Thyroid gland (tissue), 4 donors: ENCODE measurements at places on chromosomes 6 and 20.

DNA sequence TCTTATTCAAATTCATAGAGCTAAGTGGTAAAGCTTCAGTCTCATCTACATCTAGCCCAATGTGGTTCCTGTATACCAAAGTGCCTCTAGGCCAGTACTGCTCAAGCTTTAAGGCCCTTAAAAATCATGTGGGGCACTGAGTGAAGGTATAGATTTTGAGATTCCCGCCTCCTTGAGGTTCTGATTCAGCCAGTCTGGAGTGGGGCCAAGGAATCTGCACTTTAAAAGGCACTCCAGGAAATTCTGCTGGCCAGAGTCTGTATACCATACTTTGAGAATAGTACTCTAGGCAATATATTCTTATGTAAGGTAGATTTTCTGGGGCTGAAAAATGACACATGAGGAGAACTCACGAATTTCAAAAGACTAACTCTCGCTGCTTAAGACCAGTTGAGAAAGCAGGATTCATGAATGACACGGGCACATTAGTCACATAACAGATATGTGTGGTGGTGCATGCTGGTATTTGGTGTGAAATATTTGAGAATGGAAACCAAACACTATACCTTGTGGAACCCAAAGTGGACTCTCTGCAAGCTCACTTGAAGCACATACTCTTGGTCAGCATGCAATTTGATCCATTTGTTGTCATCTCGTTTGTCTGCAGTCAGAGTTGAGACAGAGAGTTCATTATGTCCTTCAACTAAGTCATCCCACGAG is 47.6 kb upstream of the SIM1 start:
- DNase-seq = no peak

DNA sequence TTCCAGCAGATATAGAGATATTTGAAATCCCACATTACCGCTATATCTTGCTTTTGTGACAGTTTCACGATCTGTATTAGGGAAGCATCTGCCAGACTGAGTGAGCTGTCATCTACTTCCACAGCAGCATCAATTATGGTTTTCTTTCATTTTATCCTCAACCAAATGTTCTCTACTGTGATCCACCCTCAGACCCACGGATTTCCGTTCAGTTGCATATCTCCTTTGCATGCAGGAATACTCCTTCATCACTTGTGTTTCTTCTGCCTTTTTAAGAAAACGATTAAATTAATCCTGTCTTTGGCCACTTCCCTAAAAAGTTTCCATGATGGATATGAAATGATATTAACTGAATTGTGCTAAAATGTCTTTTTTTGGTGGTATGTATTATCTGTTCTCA is 262.1 kb upstream of the ADGRB3 start:
- DNase-seq = no peak

DNA sequence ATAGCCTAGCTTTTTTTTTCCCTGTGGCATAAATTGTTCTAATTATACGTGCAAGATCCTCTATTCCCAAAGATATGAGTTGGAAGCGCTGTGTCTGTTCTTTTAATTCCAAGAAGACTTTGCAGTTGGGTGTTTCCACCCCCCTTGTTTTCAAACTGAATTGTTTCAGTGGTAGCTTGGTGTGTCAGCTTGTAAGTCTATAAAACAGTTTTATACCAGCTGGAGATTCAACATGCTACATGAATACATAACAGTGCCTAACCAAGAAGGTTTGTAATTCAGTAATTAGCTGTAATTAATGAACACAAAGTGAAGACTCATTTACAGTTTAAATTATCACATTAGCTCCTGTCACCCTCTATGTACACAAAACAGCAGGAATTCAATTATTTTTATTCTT is 154.0 kb downstream of the ZNF217 start:
- no peak for DNase-seq

DNA sequence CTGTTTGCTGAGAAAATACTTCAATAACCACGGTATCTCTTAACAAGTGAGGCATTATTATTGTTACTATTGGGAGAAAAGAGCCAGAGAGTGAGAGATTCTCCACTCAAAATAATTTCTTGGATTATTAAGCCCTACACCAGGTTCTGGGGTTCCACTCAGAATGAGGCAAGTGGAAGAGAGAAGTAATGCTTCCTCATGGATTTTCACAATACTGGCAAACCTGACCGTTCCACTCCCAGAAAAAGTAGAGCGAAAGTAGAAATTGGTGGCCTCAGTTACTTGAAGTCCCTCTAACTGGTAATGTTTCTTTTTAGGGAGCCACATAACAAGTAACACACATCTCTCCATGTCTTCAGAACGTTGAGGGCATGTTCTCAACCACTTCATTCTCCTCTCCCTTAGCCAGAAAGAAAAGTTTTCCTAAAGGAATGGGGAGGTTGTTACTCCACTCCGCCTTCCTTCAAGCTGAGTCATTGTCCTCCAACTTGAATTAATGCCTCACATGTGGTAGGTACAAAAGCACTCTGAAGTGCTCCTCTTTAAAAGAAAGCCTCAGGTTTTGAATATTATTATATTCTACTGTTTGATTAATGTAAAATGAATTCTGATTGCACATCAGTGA is 1.9 kb downstream of the BAG2 start:
- DNase-seq = no peak

DNA sequence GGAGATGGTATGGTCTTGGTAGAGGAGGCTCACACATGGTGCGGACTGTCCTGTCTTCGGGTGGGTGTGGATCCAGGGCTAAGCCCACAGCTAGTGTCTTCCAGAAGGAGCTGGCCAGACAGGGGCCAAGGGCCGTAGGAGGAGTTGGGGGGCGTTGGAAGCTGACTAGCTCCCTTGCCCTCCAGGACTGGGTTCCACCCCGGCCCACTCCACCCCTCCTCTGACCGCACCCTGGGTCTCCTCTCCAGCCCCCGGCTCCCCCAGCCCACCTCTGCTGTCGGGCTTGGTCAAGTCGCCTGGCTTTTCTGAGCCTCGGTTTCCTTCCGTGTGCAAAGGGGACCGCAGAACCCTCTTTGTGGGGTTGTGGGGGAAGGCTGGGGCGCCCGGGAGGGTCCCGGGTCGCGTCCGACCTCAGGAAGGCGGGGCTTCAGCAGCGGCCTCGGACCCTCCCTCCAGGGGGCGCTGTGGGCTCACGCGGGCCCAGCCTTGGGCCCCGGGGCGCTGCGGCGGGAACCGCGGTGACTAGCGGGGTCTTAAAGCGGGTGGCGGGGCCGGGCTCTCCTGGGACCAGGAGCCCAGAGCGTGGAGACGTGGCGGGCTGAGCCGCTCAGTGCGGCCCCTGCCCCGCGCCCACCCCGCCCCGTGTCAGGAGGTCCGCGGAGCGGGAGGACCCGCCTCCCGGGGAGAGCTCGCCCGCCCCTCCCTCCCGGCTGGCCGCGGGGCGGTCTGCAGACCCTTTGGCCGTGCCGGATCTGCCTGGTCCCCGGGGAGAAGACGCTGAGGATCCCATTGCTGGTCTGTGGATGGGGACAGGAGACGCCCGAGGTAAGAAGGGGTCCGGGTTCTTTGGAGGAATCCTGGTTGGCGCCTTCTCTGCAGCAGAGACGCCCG is 5.4 kb downstream of the NPBWR2 start:
- DNase-seq = peak; percentile 25

GRCh38 chr20:35772563-35773058 is 796 bp downstream of the PHF20 start:
- no peak for DNase-seq

GRCh38 chr6:158460602-158461169 is 99.2 kb upstream of the TMEM181 start:
- no peak for DNase-seq

GRCh38 chr6:73152966-73153757 is 72.1 kb downstream of the KHDC1L start:
- no peak for DNase-seq

GRCh38 chr6:107763946-107764345 is 60.2 kb downstream of the SCML4 start:
- no peak for DNase-seq

DNA sequence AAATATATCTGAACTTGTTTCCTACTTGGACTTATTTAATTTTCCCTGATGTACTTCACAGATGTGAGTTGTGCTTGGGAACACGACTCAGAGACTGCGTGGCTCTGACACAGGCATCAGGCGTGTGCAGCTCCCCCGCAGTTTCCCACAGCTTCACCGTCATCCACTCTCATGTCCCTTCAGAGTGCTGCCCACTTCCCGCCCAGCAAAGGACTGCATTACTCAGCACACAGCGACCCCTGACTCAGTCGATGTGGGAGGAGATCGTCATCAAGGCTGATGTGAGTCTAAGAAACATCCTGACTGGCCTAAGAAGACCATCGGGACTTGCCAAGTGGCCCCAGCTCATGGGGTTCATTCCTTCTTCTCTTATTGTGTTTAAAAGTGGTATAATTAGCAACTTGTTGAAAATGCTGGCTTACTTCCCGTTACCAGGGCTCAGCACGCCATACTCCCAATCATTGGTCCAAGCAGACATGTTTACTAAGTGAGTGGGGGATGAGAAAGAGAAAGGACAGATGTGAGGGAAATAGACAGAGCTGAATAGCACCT is 539.4 kb upstream of the JARID2 start:
- DNase-seq = no peak

DNA sequence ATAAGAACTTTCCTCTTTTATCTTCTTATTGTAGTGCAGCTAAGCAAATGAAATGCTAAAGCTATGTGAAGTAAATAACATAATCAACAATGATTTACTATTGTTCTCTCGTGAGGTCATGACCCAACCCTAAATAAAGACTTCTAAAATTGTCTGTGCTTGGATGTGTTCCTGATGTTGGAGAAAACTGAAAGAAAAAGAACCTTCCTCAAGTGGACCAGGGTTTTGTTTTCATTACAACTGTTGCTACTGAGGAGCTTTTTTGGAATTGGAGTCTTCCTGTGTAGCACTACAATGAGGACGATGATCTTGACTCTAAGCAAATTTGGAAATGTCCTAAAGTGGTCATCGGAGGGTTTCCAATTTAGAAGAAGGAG is 59.7 kb upstream of the SUPT3H start:
- no peak for DNase-seq

DNA sequence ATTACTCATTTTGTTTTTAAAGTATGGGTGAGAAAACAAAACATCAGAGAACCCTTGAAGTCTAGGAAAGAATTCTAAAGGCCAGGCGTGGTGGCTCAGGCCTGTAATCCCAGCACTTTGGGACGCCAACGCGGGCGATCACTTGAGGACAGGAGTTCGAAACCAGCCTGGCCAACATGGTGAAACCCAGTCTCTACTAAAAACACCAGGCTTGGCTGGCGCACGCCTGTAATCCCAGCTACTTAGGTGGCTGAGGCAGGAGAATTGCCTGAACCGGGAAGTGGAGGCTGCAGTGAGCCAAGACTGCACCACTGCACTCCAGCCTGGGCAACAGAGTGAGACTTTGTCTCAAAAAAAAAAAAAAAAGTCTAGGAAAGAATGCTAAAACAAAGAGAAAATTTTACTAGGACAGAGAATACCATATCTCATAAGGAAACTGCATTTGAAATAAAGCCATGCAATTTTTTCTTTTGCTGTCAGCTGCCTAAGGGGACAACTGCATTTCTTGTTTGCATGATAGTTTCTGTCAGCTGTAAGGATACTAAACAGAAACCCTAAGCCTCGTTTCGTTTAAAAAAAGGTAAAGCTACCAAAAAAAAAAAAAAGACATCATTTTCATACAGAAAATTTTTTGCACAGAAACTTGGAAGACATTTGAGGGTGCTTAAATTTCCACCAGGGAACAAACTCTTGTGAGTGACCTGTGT is 32.1 kb downstream of the SMLR1 start:
- DNase-seq = no peak

GRCh38 chr6:89117211-89118108 is at the start of gene SRSF12:
SRSF12 (minus strand) TSS chr6:89118071; CDS start chr6:89117887, 184 bp downstream.
- peak; percentile 42 for DNase-seq

DNA sequence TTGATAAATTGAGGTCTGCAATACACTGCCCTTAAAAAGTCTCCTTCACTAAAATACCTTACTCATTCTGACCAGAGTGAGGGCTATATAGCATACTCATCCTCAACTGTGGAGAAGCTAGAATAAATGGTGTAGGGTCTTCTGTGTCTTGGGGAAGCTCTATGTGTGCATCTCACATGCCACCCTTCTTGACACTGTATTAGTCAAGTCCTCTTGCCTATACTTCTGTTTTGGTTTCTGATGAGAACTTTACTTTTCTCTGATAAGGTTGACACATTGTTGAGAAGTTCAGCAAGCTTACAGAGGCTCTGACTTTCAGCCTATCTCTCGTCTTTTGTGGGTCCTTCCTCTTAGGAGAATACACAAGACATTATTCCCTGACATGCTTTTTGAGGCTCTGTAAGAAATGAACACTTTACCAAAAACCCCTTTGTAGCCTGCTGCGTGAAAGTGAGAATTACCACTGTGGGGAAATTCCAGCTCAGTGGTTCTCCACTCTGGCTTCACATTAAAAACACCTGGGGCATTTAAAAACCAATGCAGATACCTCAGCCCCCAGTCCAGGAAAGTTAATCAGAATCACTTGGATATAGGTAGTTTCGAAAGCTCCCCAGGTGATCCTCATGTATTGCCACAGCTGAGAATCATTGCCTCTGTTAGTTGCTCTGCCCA is 372.1 kb upstream of the HS3ST5 start:
- DNase-seq = no peak

- DNase-seq = no peak
Measured at GRCh38 chr6:90088009-90088408, 193.7 kb downstream of the GJA10 start.

DNA sequence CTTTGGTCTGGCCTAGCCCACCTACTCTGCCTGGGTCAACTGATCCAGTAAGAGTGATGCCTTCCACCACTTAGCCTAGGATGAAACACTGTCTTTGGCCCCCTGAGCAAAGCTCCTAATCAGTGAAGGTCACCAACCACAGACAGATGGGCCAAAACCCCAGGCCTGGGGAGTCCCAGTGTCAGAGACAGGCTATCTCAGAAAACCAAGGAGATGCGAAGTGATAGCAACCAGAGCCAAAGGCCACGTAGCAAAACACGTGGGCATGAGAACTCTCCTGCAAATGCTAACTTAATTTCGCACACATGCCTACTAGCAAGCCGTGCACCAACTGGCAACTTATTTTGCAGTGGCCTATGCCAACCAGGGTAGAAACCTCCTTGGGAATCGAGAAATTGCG is 29.1 kb downstream of the AGPAT4 start:
- DNase-seq = no peak

DNA sequence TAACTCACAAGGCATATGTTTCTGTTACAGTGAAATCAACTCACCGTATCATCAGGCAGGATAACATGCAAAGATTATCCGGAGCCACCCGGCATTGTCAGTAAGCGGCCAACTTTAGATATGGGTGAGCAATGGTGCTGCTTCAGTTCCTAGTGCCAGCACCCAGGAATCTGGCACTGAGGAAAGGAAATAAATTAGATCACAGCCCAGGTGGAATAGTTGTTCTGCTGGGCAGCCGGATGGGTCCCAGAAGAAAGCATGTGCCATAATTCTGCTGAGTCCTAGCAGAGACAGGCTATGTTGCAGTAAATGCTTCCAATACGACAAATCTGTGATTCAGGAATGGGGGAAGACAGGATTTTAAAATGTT is 183.6 kb upstream of the SPTLC3 start:
- DNase-seq = no peak
